ENCODE measurements at places on chromosomes 3 and 15.

- DNase-seq = no peak
Measured at GRCh38 chr3:159944781-159945180, 43.9 kb upstream of the IL12A start.

DNA sequence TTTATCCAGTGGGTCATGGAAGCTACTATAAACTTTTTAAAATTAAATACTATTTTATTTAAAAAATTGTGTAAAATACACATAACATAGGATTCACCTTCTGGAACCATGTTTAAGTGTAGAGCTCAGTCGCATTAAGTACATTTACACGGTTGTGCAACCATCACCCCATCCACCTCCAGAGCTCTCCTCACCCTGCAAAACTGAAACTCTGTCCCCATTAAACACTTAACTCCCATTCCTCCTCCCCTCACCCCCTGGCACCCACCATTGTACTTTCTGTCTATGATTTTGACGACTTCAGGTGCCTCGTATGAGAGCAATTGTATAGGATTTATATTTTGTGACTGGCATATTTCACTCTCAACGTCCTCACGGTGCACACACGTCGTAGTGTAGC lies 70.7 kb downstream of the APBA2 start:
- DNase-seq = no peak

DNA sequence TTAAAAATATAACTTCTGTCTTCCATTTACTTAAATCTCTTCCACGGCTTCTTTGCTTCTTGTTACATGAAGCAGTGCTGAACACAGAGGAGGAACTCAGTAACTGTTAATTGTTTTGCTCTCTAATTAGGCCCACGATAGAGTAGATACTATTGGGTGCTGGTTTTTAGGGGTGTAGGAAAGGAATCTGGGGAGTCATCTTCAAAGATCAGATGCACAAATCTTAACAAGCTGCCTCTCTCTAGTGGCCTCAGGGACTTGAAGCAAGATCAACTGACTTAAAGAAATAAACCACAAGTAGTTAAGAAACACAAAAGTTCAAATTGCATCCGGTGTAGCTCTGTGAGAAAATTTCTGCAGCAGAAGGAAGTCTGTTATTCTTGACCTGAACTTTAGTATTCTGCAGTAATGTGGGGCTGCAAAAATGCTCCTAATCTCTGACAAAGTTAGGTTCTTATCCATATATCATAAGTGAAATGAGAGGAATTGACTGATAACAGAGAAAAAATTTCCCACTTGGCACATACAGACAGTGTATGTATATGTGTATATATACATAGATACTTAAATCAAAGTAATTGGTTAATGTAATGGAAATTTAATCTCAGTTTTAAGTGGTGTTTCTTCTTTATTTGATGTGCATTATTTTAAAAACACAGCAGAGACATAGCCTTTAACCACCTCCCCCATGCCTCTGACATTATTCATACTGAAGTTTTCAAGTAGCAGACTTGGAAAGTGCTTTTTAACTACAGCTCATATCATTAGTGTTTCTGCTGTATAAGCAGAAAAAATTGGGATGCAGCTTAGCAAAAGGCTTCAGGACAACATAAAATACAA lies 51.8 kb downstream of the CHST2 start:
- DNase-seq = no peak

GRCh38 chr3:144894576-144894975 lies 923.0 kb downstream of the DIPK2A start:
- no peak for DNase-seq

GRCh38 chr3:109696932-109697331 lies 359.6 kb upstream of the DPPA4 start:
- no peak for DNase-seq

DNA sequence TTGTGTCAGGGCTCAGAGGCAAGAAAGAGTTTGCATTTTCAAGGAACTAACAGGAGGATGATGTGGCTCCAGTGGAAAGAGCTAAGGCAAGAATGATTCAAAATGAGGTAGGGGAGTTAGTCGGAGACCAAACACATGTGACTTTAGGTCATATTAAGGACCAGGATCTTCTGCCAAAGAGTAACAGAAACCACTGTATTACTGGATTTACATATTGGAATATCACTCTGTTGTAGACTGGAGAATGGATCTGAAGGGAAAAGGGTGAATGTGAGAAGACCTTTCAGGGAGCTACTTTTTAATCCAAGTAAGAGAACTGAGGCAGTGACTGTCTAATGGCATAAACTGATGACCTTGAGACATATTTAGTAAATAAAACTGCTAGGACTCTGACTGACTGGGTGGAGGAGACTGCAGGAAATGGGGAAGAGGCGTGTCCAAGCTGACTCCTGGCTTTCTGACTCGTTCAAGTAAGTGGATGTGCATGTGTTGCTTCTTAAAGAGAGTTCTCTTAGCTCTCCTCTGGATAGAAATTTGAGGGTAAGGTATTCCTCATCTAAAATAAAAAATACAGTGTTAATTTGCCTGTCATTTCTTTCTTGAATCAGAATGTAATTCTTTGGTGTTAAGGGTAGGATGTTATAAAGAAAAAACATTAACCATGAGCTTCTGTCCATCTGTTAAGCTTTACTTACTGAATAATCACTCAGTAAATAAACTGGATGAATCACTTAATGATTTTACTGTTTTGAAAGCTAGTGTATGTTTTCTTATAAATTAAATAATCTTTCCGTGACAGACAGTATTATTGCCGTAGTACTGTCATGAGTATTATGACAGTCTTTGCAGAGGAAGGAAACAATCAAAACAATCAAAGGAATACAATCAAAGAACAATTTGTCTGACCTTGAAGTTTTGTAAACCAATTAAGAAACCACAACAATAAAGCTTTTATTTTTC lies 58.3 kb upstream of the CFAP20DC start:
- no peak for DNase-seq

- no peak for DNase-seq
Measured at GRCh38 chr3:105387122-105387751, 20.5 kb downstream of the ALCAM start.

GRCh38 chr3:19934098-19934566 lies at the start of gene EFHB:
TSS of gene EFHB (minus strand) at chr3:19934217. CDS start at chr3:19934018, 199 bp downstream.
- no peak for DNase-seq

DNA sequence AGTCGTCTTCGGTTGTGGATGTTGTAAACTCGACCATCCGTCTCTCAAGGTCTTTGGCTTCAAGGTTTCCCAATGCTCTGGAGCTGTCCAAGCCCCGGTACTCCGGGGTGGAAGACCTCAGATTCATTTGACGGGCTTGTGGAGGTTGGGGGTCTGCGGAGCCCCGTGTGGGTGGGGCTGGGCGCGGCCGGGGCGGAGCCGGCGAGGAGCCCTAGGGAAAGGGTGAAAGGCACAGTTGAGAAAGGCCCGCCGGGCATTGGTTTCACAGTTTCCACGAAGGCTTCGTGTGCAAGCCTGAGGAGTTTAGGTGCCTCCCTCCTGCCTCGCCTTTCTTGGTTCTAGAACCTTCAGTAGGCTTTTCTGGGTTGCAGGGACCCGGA lies 360 bp upstream of the MGA start:
- no peak for DNase-seq

GRCh38 chr3:45590256-45590655 lies 4.3 kb upstream of the LIMD1 start:
- no peak for DNase-seq

GRCh38 chr3:188775412-188775811 lies 396.4 kb upstream of the TPRG1 start:
- DNase-seq = no peak

GRCh38 chr3:188209740-188210139 lies 55.8 kb downstream of the LPP start:
- no peak for DNase-seq

DNA sequence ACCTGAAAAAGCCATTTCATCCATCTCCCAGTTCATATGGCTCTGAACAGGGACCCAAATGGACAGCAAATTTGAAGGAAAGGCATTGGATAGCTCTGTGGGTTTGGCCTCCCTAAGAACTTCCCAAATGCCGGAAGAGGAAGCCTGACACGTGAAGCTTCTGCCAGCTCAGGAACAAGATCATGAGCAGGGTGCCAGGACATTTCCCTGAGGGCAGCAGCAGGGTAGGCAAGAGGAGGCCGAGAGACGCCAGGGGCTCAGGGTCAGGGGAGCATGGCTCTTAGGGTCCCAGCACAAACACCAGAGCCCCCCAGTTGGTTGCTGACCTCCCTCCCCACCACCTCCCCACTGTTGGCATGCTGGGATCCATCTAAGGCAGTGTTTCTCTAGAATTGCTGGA lies 187.5 kb downstream of the MEGF11 start:
- DNase-seq = no peak

DNA sequence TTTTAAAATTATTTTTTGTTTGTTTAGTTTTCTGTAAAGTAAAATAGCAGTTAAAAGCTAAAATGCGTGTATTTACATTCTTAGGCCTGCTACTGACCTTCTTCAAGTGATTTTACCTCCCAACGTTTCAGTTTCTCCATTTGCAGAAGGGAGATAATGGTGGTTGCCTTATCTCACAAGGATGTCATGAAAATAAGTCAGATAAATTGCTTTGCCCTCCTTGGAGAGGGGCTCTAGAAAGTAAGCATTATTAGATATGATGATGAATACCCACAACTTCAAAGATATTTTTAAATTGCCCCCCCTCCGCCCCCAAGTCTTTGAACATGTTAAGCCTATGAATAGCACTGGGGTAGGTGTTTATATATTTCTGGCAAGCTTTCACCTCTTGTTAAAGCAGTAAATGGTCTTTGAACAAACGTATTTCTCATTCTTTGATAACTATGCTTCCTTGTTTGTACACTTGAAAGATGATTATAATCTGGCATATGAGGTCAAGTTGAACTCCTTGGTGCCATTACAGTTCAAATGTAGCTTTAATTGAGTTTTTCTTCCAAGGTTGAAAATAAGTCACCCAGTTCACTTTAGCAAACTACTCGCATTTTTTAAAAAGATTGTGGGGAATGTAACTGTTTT lies 6.4 kb downstream of the TERC start:
- no peak for DNase-seq

DNA sequence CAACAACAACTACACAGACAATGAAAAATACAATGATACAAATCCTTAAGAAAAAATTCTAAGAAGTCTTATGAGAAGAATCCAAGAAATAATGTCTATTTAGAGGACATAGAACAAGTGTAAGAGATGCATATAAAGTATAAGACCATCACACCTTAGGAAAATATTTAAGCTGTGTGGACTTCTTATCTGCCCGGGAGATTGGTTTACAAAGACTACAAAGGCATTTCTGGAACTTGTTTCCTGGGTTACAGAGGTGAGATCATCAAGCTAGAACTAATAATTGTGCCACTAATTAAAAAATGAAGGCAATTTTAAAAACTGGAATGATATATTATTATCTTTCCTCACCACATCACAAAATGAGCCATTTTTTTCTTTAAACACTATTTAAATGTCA lies 507.1 kb downstream of the GRM7 start:
- DNase-seq = no peak

DNA sequence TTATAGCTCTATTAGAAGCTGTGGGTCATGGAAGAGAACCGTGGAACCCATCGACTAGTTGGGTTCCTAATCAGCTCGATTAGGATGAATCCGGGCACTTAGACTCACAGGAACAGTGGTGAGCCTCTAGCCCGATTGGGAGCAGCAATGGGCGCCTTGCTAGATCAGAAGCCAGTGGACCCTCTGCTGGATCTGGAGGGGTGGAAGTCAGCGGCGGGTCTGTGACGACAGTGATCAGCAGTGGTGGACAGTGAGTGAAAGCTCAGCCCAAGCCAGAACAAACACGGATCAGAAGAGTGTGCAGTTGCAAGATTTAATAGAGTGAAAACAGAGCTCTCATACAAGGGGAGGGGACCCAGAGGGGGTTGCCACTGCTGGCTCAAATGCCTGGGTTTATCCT lies 1170.2 kb downstream of the OTOL1 start:
- no peak for DNase-seq

- DNase-seq = no peak
Measured at GRCh38 chr3:16848007-16848406, 36.7 kb upstream of the PLCL2 start.

DNA sequence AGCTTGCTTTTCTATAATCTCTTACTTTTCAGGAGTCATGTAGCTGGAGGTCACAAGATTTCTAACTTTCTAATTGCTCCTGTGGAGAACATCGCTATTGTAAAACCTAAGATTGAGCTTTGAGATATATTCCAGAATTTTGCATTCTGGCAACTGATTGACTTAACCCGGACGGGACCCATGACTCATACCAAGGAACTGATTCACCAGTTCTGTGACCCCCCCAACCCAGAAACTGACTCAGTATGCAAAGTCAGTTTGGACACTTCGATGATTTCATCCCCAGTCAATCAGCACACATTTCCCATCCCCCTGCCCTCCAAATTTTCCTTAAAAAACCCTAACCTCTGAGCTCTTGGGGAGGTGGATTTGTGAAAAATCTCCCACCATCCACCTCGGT lies 396.5 kb upstream of the GBE1 start:
- no peak for DNase-seq

DNA sequence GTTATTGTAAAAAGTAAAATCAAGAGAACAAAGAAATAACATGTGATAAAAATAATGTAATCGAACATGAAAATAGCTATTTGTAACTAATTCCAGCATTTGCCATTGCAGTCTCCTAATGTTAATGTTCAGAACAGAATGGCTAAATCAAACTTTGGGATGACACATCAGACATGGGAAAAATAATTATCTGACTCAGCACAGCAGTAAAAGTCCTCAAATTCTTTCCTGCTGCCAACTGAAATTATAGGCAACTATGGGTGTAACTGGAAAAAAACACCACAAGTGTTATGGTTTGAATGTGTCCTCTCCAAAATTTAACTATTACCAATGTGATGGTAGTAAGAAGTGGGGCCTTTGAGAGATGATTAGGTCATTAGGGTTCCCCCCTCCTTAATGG lies 446.7 kb downstream of the C3orf38 start:
- no peak for DNase-seq

GRCh38 chr3:111735243-111735758 lies 123.8 kb upstream of the PHLDB2 start:
- DNase-seq = no peak

- DNase-seq = no peak
Measured at GRCh38 chr15:55218056-55218455, 21.3 kb upstream of the RSL24D1 start.

DNA sequence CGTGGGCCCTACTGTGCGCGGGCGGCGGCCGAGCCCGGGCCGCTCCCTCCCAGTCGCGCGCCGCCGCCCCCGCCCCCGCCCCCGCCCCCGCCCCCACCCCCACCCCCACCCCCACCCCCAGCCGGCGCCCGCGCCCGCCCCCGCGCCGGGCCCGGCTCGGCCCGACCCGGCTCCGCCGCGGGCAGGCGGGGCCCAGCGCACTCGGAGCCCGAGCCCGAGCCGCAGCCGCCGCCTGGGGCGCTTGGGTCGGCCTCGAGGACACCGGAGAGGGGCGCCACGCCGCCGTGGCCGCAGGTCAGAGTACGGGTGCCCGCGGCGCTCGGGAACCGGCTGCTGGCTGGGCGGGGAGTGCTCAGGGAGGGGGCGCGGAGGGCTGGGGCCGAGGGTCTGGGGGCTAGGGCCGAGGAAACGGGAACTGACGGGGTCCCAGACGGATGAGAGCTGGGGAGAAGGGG lies 1.1 kb upstream of the PPARG start:
- DNase-seq = no peak

GRCh38 chr3:4850211-4850927 lies 128.9 kb upstream of the BHLHE40 start:
- no peak for DNase-seq

All from stimulated activated CD8-positive, alpha-beta memory T cell treated with anti-CD3 and anti-CD28 coated beads, Interleukin-15, amount 100 ng/mL, for 4 hours (primary cell).